ENCODE measurements at places on chromosomes 1 and 21. TPM values are rescaled to one million over a fixed set of nuclear protein-coding genes. Genes with fewer than 3 reads are reported as not detected.
A peak's percentile ranks its signal among the peaks of the same experiment; 100 is the strongest.

GRCh38 chr1:207848234-207848633 is 62.7 kb downstream of the CD34 start:
- no peak for DNase-seq

GRCh38 chr1:7705048-7705907 is 65.8 kb upstream of the VAMP3 start:
- peak; percentile 72 for DNase-seq

DNA sequence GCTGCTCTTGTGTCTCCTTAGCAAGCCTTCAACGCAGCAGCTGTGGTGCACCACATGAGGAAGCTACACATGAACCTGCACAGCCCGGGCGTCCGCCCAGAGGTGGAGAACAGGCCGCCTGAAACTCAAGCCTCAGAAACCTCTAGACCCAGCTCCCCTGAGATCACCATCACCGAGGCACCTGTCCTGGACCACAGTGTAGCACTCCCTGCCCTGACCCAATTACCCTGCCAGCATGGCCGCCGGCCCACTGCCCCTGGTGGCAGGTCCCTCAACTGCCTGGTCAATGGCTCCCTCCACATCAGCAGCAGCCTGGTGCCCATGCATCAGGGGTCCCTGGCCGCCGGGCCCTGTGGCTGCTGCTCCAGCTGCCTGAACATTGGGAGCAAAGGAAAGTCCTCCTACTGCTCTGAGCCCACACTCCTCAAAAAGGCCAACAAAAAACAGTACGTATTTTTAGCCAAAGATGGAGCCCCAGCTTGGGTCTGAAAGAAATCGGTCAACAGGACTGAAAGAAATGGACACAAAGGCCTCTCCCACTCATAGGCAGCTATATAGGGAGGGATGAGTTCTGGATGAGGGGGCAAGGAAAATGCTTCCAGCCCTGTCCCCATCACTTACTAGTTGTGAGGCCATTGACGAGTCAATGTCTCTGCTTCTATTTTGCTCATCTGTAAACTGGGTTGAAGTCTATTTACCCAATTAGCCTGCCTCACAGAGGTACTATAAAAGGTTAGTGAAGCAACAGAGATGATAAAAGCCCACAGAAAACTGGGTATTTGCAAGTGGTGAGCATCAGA is 28.5 kb downstream of the CAMK1G start:
- DNase-seq = no peak

GRCh38 chr1:98557895-98558294 is 103.6 kb upstream of the SNX7 start:
- no peak for DNase-seq

- DNase-seq = no peak
Observed at GRCh38 chr21:14602382-14602958, 56.4 kb upstream of the SAMSN1 start.

GRCh38 chr21:19507682-19508260 is 1104.2 kb upstream of the TMPRSS15 start:
- no peak for DNase-seq

DNA sequence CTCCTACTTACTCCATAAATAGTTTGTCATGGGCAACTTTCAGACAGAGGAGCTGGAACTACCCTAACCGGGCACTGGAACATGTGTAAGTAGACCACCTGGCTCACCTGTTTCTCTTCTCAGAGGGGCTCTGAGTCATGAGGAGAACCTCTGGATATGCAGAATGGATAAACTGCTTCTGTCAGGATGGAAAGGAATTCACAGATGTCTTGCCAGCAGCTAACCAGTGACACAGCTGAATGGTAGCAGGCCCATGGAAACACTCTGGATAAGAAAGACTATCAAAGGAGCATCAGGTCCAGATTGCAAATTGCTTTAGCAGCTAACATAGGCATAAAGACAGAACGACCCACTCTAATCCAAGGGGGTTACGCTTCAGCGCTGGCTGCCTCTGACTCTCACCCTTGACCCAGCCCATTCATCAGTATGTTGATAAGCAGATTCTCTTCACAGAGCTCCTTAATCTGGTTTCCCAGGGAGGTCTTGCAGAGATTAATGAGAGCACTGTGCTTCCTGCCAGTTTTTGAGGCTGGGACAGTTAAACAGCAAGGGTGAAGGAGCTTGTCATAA is 54.2 kb downstream of the HIVEP3 start:
- DNase-seq = no peak

GRCh38 chr21:19608101-19608621 is 1204.6 kb upstream of the TMPRSS15 start:
- no peak for DNase-seq

GRCh38 chr1:170096806-170097340 is 22.4 kb upstream of the KIFAP3 start:
- DNase-seq = no peak

DNA sequence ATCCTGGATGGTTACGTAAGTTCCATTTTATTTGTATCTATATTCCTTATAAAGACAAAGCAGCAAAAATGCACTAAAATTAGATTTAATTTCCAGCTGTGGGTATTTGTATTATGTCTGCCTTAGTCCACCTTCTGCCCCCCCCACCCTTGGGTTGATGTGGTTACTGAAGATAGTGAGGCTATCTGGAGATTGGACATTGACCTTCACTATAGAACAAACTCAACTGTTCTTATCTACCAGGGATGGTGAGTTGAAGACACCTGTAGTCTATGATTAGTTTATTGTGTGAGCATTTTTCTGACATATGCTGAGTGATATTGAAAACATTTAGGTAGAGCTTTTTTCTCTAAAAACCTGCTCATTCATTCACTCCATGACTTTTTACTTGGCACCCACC is 122.2 kb downstream of the NFIA start:
- DNase-seq = no peak

- no peak for DNase-seq
Observed at GRCh38 chr21:41444703-41445464, 18.8 kb downstream of the MX1 start.

GRCh38 chr21:32456497-32456918 is 44.0 kb downstream of the EVA1C start:
- DNase-seq = no peak

GRCh38 chr1:77310924-77311323 is 29.1 kb downstream of the AK5 start:
- DNase-seq = no peak

DNA sequence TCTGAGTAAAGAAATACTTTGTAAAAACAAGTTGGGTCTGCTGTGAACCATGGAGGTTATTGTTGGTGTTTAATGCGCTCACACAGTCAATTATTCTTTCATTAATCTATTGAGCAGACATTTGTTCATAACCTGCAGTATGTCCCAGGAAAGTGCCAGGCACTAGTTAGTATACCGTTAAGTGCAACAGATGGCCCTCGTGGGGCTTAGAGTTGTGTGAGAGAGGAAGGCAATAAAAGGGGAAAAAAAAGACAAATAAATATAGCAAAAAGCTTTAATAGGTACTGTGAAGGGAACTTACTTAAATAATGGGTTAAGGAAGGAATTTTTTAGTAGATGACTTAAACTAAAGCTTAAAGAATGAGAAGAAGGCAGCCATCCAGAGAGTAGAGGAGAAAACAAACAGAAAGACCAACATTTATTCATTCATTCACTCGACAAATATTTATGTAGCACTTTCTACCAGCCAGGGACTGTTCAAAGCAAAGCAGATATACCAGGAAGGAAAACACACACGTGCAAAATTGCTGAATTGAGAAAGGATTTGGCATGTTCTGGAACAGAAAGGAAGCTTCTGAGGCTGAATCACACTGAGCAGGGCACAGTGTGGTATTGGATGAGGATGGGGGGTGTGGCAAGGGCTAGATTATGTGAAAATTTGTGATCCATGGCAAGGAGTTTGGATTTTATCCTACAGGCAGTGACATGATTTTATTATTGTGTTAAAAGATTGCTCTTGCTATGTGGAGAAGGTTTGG is 296.1 kb upstream of the SGIP1 start:
- DNase-seq = no peak

DNA sequence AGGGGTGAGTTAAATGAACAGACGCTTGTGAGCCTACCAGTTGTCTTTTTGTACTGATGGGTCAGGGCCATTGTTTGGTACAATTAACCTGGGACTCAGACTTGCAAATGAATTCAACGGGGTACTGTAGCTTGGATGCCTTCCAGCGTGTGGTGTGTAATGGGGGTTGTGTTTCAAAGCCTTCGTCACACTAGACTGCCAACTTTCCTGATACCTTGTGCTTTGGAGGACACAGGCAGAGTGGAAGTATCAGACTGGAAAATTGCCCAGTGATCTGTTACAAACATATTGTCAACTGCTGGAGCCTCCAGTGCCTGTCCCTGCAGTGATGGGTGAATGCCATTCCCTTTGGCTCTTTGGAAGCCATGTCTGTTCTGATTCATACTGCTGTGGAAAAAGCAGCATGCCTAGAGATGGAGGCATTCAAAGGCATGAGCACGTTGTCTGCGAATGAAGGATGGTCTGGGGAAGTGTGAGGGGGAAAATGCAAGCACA is 384.5 kb downstream of the LMX1A start:
- no peak for DNase-seq

- no peak for DNase-seq
Observed at GRCh38 chr1:19088717-19089442, 121.2 kb downstream of the UBR4 start.

DNA sequence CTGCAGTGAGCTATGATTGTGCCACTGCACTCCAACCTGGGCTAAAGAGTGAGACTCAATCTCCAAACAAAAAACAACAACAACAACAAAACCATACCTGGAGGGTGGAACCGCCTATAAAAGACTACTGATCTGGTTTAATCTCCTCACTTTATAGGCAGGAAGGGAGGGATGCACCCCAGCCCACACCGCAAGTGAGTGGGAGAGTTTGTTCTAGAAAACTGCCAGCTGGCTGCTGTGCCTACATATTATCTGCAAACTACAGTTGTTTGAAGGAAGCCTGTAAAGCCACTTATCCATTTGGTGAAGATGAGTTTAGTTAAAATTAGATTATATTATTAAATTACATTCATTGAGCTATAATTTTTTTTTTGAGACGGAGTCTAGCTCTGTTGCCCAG is 9.1 kb upstream of the SRSF10 start:
- no peak for DNase-seq

DNA sequence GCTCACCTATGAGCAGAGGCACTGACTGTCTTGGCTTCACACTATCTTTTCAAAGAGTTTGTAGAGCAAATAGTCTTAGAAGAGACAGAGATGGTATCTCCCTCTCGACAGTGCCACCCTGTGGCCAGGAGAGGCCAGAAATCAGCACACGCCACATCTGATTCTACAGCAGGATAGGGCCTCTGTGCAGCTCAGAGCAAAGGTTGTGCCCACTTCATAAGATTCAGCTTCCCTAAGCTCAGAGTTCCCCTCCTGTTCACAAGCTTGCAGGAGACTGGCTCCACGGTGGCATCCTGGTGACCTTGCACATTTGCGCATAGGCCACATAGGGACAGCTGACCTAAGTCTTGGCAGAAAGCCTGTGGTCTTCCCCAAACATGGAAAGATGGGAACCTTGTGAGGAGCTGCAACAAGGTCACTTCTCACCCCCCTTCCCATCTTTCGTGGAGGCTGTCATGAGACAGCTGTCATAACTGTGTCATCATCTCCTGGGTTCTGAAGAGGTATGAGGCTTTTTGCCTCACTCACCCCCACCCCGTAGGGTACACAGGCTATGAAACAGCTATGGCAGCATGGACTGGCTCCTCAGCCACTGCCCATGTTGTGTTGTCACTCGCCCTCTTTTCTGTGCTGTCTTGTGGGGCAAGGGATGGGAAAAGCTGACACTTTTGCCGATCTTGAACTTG is 3.0 kb downstream of the ITLN2 start:
- peak; percentile 52 for DNase-seq

GRCh38 chr21:31908106-31909031 is 35.5 kb downstream of the HUNK start:
- DNase-seq = no peak

DNA sequence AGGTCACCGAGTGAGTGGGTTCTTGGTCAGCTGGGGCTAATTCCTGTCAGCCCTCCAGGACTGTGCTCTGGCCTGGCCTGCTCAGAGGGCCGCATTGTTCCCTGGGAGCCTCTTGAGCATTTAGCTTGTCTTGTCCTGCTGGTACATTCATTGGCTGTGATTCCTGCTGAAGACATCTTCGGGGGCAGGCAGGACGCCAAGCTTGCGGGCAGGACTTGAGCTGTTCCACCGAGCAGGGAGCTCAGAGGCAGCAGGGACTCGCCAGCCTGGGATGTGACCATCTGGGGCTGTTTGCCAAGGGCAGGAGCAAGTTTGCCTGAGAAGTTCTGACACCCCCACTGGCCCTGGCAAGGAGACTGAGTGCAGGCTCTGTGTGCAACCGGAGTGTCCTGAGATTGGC is 7.0 kb upstream of the SLC26A9 start:
- no peak for DNase-seq

DNA sequence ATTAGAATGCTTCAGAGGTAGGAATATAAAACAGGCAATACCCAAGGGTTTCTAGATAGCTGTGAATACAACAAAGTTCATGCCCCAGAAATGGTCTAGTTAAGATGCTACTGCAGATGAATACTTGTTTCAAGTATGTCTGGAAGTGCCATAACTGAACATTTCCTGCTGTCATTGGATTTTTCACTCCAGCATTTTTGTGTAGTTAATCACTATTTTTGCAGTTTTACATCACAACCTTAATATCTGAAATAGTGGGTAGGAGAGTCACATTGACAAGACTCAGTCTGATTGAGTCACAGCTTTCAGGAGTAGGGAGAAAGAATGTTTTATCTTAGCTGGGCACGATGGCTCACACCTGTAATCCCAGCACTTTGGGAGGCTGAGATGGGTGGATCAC is 126.4 kb upstream of the C1orf21 start:
- DNase-seq = no peak

GRCh38 chr1:166874464-166874863 is 1.6 kb downstream of the TADA1 start:
- no peak for DNase-seq

DNA sequence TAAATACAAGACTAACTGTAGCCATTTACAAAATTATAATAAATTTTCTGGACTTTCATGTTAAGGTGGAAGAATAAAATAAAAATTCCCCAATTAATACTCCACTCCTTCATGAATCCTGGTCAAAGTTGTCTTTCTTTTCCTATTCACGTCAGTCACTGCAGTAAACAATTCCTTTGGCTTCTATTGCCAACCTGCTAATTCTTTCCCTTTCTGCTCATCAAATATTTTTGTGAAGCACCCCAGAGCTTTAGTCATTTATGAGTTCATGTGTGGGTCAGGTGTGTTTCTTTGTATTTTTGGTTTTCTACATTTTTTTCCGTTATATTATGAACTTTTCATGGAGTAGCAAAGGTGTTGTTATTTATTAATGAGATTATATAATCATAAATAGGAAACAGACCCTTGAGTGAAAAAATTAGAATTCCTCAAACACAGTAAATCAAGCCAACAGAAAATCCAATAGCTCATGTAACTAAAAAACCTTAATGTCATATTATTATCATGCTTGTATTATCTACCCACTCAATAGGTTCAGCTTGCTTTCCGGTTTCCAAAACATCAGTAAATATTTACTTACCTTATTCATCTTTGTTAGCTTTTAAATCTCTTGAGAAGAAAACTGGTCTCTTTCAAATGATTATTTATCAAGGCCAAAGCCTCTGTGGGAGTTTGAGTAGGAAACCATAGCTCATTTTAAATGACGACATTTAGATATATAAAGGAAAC is 29.6 kb upstream of the PLA2G4A start:
- DNase-seq = no peak

The SLC9C2 gene
- total RNA-seq = 1.7 TPM

The ARHGEF10L gene
- 34.2 TPM for total RNA-seq

The CDC42SE1 gene
- total RNA-seq = 56.7 TPM

The RGS16 gene
- total RNA-seq = 3.6 TPM

The CCDC17 gene
- total RNA-seq = 1.3 TPM

The RHEX gene
- not detected for total RNA-seq
